ENCODE measurements at places on chromosomes 1 and 21.

- DNase-seq, result no peak
These were observed 24.9 kb upstream of the CDC42BPA start for GRCh38 chr1:227343206-227343605.

DNA sequence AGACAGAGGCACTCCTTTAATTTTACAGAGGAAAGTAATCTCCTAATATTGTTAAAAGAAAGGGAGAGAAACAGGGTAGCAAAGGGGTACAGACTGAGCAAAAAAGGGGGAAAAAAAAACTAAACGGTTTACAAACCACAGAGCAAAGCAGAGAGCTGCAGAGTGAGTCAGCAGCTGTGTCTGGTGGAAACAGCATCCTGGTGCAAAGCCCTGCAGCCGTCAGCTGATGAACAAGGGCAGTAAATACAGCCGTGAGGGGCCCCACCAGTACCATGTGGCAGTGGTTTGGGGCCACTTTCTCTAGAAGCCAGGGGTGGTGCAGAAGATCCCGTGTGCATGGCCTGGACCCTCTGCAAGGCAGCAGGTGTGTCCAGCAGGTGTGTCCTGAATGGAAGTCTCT is 111.3 kb downstream of the ERG start:
- DNase-seq, result no peak

- no peak for DNase-seq
These were observed 74.2 kb downstream of the SIK1 start for GRCh38 chr21:43352568-43353281.

GRCh38 chr1:206578068-206578977 is 33.9 kb downstream of the EIF2D start:
- DNase-seq, result no peak

- no peak for DNase-seq
These were observed 19.9 kb upstream of the TMEM39B start for GRCh38 chr1:32052887-32053286.

GRCh38 chr1:74717626-74718025 is 15.2 kb downstream of the CRYZ start:
- DNase-seq, result no peak

GRCh38 chr21:25615880-25616279 is 8.6 kb upstream of the MRPL39 start:
- no peak for DNase-seq

- DNase-seq, result no peak
These were observed 148.4 kb downstream of the COP1 start for GRCh38 chr1:176058686-176059085.

GRCh38 chr21:42658320-42659105 is 5.1 kb downstream of the PDE9A start:
- DNase-seq, result no peak

GRCh38 chr1:248055261-248055660 is 8.6 kb downstream of the OR2L3 start:
- no peak for DNase-seq

- DNase-seq, result no peak
These were observed 109.6 kb downstream of the SLC45A1 start for GRCh38 chr1:8427493-8427892.

- no peak for DNase-seq
These were observed 63.4 kb downstream of the CD2 start for GRCh38 chr1:116817582-116818064.

DNA sequence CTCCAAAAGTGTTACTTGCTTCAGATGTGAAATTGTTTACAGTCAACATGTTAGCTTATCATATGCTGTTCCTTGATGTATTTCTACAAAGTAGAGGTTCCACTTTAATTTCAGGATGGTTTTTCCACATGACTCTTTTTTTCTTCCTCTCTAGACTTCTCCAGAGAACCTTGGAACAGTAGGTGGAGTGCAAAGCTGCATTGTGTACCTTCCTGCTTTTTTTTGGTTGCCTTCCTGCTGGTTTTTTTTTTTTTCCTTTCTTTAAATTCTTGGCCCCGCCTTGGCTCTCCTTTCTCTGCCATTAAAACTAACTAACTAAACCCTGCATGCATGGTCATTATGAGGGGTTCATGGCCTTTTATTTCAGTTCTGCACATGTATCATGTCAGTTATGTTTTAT is 48.2 kb upstream of the RCC1 start:
- DNase-seq, result no peak

DNA sequence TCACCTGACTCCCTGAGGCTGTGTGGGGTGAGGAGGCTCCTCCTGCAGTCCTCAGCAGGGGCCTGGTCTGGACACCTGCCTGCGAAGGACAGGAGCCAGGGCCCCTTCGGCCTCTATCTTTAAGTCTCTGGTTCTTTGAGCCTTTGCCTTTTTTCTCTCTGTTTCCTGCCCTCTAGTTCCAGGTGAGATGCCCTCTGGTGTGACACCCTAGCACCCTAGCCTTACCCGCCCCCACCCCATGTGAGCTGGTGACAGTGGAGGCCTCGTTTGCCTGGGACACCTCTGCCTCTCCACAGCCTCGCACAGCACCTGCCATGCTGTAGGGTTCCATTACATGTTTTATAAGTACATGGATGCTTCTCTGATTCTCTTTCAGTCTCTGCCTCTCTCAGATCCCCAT is 47.3 kb downstream of the DDX20 start:
- DNase-seq, result no peak

- no peak for DNase-seq
These were observed 77.2 kb upstream of the EFHD2 start for GRCh38 chr1:15332525-15332924.

GRCh38 chr1:94342416-94342815 is 75.8 kb upstream of the ABCD3 start:
- no peak for DNase-seq

DNA sequence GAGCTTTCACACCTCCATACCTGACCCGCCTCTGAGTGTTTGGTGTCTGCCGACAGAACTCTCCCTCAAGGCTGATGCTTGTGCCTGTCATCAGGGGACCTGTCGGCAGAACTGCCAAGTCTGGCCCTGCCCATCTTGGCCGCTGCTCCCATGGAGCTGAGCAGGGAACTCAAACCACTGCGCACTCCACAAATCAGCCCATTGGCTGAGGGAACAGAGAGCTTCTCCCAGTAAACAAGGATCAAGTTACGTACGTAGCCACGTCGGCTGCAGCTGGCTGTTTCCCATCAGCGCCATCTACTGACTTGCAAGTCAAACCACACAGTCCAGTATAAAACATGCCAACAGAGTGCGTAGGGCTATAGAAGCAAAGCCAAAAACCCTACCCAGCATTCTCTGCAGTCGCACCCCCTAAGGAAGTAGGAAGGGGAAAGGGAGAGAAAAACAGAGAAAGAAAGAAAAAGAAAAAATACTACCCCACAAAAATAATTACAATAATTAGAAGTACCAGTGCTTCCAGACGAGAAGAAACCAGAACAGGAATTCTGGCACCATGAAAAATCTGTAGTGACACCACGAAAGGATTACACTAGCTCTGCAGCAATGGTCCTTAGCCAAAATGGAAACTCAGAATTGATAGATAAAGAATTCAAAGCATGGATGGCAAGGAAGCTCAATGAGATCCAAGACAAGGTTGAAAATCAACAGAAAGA is 13.1 kb downstream of the KRTAP13-1 start:
- peak; percentile 7 for DNase-seq

- no peak for DNase-seq
These were observed 73.3 kb downstream of the RPE65 start for GRCh38 chr1:68376441-68376840.

GRCh38 chr1:75079538-75080290 is 54.5 kb upstream of the LHX8 start:
- no peak for DNase-seq

DNA sequence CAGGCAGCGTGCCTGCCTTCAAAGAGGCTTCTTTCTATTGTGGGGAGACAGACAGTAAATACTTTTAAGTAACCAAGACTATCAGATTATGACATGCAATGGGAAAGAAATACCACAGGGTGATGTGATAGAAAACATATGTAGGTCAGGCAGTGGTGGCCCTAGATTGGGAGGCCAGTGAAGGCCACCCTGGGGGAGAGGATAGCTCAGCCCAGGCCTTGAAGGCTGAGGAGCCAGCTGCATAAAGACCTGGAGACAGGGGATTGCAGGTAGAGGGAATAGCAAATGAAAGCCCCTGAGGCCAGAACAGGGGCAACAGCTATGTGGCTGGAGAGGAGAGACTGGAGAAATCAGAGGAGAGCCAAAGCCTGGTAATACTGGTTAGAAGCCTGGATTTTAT is 4.0 kb downstream of the SOX13 start:
- no peak for DNase-seq

DNA sequence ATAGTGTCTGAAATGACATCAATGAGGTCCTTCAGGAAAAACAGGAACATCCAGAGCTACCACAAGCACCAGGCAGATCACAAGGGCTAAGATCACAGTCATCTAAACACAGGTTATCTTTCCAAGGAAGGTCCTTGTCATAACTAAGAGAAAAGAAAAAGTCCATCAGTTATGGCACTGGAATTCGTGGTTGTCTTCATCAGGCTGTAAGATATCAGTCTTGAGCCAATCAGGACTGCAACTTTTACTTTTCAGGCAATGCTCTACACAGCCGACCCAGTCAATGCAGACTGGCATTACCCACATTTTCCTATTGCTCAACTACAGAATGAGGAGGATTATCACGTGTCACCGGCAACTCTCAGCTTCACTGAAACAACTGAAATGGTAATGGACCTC is 26.4 kb downstream of the SORT1 start:
- no peak for DNase-seq

DNA sequence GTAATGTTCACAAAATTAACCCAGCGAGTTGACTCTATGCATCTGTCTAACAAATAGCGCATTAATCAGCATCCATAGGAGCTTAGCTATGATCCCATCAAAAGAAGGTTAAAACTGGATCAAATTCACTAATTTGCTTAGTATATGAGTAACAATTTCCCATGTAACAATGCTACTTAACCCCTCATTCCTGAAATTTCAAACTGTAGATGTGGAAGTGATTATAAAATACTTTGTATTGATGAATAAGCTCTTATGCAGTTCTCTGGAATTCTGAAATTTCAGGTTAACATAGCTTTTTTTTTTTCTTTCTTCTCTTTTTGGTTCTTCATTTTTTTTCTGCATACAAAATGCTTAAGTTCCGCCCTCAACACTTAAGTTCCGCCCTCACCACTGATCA is 1272.7 kb downstream of the KCNT2 start:
- peak; percentile 19 for DNase-seq

DNA sequence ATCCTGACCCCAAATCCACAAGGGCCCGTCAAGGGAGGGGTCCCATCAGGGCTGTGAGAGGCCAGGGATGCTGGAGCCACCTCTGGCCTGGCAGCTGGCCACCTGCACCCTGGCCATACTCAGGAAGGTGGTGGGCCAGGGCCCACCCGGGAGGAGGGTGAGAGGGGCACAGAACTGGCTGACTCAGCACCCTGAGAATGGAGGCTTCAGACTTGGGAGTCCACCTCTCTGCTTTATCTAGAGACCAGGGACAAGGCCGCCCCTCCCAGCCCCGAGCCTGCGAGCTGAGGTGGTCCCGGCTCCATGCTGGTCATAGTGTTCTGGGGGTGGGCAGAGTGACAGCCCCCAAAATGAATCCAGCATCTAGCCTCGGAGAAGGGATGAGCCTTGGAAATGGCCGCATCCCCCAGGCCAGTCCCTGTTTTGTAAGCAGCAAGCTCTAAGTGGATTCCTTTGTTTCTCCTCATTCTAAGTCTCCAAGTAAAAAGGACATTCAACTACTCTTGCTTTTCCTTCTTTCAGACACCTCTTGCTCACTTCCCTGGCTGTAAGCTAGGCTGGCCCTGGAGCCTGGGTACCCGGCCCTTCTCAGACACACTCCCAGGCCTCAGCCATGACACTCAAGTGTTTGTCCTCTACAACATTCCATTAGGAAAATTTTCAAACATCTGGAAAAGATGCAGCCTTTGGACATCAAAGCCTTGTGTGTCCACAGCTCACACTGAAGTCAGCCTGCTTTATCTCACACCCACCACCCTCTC is 12.3 kb downstream of the WNT3A start:
- no peak for DNase-seq

DNA sequence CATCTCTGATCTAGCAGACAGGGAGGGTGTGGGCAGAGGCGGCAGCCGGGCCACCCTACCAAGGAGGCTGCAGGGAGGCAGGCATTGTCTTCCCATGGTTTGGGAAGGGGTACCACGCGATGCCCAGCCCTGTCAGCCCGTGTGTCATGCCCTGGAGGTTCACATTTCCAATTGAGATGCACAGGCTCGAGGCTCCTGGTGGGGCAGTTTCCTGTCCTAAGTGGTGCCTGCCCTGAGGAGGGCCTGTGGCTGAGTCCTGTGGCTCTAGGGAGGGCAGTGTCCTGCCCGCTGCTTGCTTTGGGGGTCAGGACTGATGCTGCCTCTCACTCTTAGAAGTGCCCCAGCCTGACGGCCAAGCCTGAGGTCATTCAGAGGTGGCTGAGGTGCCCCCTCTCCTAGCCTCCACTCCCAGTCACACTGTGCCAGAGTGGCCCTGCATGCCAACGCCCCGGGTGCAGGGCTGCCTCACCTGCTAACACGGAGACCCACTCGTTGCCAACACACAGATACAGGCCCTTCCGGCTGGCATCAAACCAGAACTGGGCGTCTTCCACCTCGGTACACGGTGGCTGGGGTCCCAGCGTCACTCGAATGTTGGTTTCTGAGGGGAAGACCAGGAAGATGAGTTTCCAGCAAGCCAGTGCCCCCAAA is 11.9 kb downstream of the KRTAP10-1 start:
- DNase-seq, result no peak

- DNase-seq, result no peak
These were observed 70.2 kb downstream of the KIF14 start for GRCh38 chr1:200550367-200550766.

GRCh38 chr1:23574265-23574754 is 15.0 kb upstream of the ID3 start:
- DNase-seq, result no peak

- DNase-seq, result no peak
These were observed 74.3 kb upstream of the COG2 start for GRCh38 chr1:230568008-230568407.

- no peak for DNase-seq
These were observed 51.6 kb downstream of the FAM163A start for GRCh38 chr1:179794669-179795068.

DNA sequence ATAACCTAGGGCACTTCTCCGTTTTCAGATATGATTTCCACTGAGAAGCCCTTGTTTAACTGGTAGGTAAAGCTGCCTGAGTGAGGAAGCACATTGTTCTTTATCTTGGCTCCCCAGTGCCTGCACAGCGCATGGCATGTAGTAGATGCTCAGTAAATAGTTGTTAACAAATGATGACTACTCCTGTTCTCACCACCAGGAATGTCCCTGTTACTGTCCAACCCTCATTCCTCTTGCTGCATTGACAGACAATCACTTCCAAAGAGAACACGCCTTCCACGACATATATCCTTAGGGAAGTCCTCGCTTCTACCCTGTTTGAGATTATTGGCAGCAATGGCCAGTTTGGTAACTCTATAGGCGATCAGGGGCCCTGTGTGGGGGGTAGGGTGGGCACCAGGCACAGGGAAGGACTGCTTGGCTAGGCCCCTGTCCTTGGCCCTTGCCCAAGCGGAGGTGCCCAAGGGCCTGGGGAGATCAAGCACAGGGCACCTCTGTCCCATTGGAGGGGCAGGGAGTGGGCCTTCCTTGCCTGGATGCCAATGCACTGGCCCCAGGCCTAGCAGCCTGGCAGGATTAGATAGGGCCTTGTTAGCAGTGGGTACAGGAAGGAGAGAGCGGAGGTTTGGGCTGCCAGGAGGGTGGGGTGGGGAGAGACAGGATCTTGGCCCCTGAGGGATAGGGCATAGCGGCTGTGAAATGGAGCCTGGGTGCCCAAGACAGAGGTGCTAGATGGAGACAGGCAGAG is 10.2 kb downstream of the NES start:
- DNase-seq, result no peak

GRCh38 chr1:235108876-235109275 is 19.8 kb downstream of the TOMM20 start:
- DNase-seq, result no peak

GRCh38 chr1:184805667-184806295 is 51.1 kb upstream of the EDEM3 start:
- peak; percentile 58 for DNase-seq

GRCh38 chr1:47837866-47838561 is 159.2 kb downstream of the TRABD2B start:
- no peak for DNase-seq

Data from fibroblast of skin of left biceps (primary cell).